ENCODE measurements at places on chromosomes 12 and 14.

DNA sequence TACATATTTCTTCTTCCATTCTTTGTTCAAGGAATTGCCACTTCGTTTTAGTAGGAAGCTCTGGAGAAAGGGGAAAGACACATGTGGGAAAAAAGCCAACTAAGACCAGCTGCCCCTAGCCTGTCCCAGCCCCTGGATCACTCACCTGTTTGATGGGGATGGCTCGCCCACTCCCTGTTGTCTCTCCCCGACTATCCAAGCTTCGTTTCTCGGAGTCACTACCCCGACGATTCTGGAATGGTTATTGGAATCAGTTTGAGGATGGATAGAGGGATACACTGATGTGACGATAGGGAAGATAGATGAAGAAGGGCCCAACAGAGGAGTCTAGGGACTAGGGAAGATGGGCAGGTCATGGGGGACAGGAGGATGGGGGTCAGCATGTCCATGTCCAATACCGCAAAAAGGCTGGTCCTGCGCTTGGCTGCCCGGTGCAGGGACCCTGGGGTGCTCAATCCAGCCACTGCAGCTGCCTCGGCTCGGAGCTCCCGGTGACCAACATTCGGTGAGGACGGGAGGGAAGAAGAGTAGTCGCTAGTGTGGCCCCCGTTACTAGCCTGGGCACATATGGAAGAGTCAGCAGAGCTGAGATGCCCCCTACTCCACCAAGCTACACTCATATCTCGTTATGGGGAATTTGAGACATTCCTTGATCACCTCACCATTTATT is 7.0 kb downstream of the AGAP2 start:
- no peak for DNase-seq

DNA sequence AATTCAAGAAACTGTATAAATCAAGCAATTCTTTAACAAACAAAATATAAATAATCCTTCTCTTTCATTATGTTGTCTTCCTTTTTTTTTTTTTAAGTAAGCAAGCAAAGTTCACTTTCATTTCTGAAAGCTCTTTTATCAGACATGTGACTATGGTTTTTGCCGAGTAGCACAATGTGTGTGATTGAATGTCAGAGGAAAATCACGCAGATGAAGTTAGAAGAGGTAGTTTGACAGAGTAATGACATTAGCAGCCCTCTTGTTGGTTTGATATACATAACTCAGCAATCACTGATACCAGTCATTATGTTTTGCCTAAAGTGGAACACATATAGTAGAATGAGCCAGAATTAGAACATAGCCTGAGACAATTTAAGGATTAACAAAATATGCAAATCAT is 19.0 kb downstream of the ALX1 start:
- no peak for DNase-seq

- peak; percentile 54 for DNase-seq
Measured at GRCh38 chr12:111529424-111530368, 69.4 kb downstream of the ATXN2 start.

GRCh38 chr12:93415723-93416464 is 25.9 kb downstream of the UBE2N start:
- DNase-seq, result no peak

DNA sequence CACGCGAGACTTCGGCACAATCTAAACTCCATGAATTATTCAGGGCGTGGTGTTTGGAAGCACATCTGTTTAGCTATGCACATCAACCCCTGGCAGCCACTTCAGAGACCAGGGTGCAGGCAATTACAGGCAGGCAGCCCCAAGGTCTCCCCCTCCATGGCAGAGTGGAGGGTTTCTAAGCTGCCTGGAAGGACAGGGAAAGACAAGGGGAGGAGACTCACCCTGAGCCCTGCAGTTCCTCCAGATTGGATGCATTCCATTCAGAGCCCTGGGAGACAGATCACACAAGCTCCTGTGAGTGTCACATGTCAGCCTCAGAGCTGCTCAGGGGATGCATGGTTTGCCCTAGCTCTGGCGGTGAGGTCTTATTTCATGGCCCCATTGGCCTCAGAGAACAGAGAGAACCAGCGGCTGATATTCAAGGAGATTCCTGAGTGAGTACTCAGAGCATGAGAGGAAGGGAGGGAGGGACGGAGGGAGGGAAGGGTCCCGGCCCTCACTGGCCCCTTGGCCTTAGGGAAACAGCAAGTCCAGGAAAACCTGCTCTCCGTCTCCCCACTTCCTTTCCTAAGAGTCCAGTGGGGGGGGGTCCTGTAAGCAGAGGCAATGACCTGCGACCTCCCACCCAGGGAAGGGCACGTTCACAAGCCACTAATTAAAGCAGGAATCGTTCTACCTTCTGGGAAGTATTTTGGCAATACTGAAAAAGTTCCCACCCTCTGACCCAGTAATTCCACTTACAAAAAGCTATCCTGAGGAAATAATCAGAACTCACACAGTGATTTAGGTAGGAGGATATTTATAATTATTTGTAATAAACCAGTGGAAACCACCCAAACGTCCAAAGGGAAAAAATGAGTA is 55.1 kb downstream of the SSH1 start:
- no peak for DNase-seq

DNA sequence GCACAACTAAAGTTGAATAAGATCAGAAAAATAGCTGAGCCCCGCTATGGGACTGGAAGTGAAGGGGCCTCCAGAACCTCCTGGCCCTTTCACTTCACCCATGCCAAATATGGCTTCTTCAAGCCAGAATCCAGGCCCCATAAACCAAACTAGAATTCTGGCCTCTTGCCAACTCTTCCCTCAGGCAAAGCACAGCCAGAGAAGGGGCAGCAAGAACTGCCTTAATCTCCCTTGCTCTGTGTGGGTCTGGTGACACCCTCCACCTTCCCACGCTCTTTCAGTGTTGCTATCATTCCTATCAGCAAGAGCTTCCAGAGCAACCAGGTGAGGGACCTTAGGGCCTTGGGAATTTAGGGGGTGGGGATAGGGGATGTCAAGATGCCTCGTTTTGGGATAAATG is 3.1 kb upstream of the PNMA1 start:
- no peak for DNase-seq

- DNase-seq, result no peak
Measured at GRCh38 chr12:109863847-109864712, 16.3 kb downstream of the GLTP start.
